CD8-positive, alpha-beta memory T cell (primary cell): ENCODE measurements at places on chromosomes 4 and X. TPM values are rescaled to one million over a fixed set of nuclear protein-coding genes. Genes with fewer than 3 reads are reported as not detected.

IL2 gene
- total RNA-seq = 173 TPM

POF1B gene
- total RNA-seq = not detected

DNA sequence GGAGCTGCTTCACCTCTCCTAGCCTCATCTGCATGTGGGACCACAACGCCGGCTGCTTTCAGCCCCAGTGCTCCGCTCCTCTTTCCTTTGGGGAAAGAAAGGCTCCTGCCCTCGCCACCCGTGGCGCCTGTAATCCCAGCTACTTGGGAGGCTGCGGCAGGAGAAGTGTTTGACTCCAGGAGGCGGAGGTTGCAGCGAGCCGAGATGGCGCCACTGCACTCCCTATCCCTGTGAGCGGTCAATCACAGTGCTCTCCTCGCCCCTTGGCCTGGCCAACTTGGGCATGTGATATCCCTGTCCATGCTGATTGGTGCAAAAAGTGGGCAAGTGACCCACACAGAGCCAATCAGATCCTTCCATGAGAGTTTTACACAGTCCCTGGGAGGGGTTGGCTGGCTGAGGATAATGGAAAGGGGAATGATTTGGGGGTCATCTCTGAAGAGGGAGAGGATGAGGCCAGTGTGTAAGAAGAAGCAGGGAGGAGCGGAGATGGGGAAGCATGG lies 56.2 kb downstream of the WFS1 start:
- H3K4me3 ChIP-seq = no peak overlapping the region
- no peak for DNase-seq
- no peak overlapping the region for H3K27ac ChIP-seq
- H3K27me3 ChIP-seq = no peaks in the 10 kb centered on the region

GRCh38 chrX:129193357-129193756 lies 329.9 kb downstream of the SMARCA1 start:
- H3K27ac ChIP-seq = no peak overlapping the region
- no peaks in the 10 kb centered on the region for H3K36me3 ChIP-seq
- no peaks in the 10 kb centered on the region for H3K4me1 ChIP-seq
- no peak for DNase-seq

BEX4 gene
- total RNA-seq = 12.6 TPM

WDR1 gene
- 409 TPM for total RNA-seq

DNA sequence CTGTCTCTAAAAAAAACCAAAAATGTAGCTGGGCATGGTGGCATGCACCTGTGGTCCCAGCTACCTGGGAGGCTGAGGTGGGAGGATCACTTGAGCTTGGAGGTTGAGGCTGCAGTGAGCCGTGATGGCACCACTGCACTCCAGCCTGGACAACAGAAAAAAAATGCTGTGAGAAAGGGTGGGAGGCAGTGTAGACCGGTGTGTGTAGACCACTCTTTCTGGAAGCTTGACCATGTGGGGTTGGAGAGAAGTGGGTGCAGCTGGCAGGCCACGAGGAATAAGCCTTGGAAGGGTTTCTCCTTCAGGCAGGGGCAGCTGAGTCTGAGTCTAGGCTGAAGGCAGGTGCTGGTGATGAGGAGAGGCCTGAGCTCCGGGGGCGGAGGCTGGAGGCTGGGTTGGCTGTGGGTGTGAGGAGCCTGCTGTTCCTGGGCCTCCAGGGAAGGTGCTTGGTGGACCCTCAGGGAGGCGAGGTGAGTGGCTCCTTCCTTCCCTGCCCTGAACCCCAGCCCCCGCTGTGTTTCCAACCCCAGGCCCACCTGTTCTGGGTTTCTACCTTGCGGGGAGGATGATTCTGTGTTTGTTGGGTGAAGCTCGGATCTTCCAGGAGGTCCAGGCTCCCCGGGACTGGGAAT lies 9.3 kb upstream of the TBC1D14 start:
- H3K4me1 ChIP-seq = peaks cover 34% of the 10 kb centered on the region
- H3K27me3 ChIP-seq = no peaks in the 10 kb centered on the region
- H3K27ac ChIP-seq = no peak overlapping the region
- H3K36me3 ChIP-seq = no peaks in the 10 kb centered on the region
- no peak overlapping the region for H3K4me3 ChIP-seq
- DNase-seq = no peak

DNA sequence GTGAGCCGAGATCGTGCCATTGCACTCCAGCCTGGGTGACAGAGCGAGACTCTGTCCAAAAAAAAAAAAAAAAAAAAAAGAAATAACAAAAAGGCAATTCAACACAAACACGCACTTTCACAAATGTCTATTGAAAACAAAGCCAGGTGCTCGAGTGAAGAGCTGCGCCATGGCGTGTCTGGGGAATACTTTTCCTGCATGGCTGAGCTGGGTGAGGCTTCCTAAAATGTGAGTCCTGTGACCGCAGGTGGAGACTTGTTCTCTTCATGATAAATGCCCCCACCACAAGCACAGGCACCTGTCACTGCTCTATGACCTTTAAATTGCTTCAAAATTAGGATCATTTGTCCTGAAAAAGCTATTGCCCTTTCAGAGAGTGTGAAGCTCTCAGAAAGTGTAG lies 4.0 kb upstream of the ABLIM2 start:
- H3K36me3 ChIP-seq = no peaks in the 10 kb centered on the region
- no peaks in the 10 kb centered on the region for H3K27me3 ChIP-seq

DNA sequence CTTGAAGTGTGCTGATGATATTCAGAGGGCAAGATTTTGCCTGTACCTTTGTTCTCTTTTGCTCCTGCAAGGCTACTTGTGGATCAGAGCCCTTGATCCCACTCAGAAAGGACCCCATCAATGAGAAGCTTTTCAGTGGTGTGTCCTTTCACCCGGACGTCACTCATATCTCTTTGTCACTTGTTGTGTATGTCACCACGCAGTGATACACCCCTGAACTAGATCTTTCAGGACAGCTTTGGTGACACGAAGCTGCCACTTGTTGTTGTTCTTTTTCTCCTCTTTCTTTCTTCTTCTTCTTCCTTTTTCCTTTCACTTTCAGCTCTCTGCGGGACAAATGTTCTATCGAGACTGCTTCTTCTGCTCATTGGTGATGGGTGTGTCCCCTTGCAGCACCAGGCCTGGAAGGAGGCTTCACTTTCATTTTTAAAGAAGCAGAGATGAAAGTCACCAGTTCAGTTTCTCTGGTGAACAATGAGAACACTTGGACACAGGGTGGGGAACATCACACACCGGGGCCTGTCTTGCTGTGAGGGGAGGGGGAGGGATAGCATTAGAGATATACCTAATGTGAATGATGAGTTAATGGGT lies 83.6 kb downstream of the NBDY start:
- H3K4me1 ChIP-seq = peaks cover 15% of the 10 kb centered on the region
- peak overlapping the region; percentile 49 for H3K4me3 ChIP-seq
- no peaks in the 10 kb centered on the region for H3K36me3 ChIP-seq
- no peaks in the 10 kb centered on the region for H3K27me3 ChIP-seq
- H3K27ac ChIP-seq = peak overlapping the region; percentile 53

DNA sequence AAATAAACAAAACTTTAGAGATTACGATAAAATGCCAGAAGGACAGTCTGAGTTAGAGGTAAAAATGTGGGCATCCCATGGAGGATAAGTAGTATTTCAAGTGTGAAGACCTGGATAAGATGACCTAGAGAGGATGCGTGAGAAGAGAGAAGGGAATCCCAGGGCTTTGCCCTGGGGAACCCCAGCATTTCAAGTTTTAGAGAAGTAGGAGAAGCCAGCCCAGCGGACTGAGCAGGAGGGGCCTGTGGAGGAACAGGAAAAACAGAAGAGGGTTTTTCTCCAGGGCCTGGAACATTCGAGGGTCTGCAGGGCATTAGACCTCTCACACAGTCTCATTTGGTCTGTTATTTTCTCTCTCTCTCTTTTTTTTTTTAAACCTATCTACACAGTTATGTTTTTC lies 2.9 kb upstream of the CFP start:
- no peak for DNase-seq
- H3K4me3 ChIP-seq = no peak overlapping the region
- H3K4me1 ChIP-seq = peaks cover 19% of the 10 kb centered on the region
- H3K27ac ChIP-seq = no peak overlapping the region
- no peaks in the 10 kb centered on the region for H3K27me3 ChIP-seq
- no peaks in the 10 kb centered on the region for H3K36me3 ChIP-seq

GRCh38 chrX:131227608-131228007 lies 61.5 kb downstream of the IGSF1 start:
- no peak overlapping the region for H3K27ac ChIP-seq
- no peak for DNase-seq

DNA sequence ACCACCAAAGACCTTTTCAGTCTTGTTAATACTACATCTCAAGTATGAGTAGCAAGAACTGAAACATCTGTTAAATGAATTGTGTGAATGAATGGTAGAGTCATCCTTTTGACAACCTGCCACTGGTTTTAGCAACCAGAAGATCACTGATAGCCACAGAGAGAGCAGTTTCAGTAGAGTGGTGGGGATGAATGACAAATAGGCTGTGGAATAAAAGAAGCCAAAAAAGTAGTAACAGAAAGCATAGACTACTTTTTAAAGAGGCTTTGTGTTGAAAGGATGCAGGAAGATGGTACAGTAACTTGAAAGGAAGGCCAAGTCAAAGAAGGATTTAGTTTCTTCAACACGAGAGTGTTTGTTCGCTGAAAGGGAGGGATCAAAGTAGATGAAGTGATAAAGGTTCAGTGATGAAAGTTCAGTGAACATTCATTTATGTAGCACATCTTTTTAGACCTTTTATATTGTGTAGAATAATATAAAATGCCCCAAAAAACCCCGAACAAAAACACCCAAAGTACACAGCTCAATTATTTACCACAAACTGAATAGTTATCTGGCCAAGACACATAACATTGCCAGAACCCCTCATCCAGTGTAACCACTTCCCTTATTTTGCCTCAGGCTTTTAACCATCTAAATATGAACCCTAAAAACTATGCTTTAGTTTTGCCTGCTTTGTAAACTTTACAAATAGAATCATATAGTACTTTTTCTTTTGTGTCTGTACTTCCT lies 40.1 kb upstream of the EIF1AX start:
- H3K27me3 ChIP-seq = no peaks in the 10 kb centered on the region
- no peak overlapping the region for H3K4me3 ChIP-seq
- peaks cover 5% of the 10 kb centered on the region for H3K4me1 ChIP-seq

ZCCHC12 gene
- total RNA-seq = not detected

GRCh38 chrX:132488180-132488705 lies 595 bp downstream of the MBNL3 start:
- H3K4me1 ChIP-seq = peaks cover 47% of the 10 kb centered on the region
- H3K36me3 ChIP-seq = no peaks in the 10 kb centered on the region
- H3K27ac ChIP-seq = peak overlapping the region; percentile 47
- peak overlapping the region; percentile 60 for H3K4me3 ChIP-seq
- no peaks in the 10 kb centered on the region for H3K27me3 ChIP-seq

MUC7 gene
- total RNA-seq = not detected

- H3K4me3 ChIP-seq = no peak overlapping the region
- no peaks in the 10 kb centered on the region for H3K36me3 ChIP-seq
- H3K27me3 ChIP-seq = no peaks in the 10 kb centered on the region
- DNase-seq = no peak
- no peak overlapping the region for H3K27ac ChIP-seq
- H3K4me1 ChIP-seq = no peaks in the 10 kb centered on the region
Observed at GRCh38 chr4:39657465-39657864, 18.8 kb upstream of the SMIM14 start.

TGIF2LX gene
- total RNA-seq = not detected

FHDC1 gene
- total RNA-seq = 0.04 TPM

DNA sequence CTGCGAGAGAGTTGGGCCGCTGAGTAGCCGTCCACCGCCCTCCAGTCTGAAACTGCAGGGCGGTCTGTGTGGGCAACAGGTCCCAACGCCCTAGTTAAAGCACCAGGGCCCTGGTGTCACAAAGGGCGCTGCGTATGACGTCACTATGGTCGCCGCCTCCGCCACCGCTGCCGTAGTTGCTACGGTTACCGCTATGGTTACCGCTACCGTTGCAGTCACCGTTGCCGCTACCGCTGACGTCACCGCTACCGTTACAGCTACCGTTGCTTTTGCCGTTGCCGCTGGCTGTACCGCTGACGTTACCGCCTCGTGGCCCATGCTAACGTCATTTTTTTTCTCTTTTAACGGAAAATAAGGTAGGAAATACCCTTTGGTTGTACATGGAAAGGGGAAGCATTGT lies at the start of gene PPP1R2C:
Gene PPP1R2C, minus strand, starts transcription at position 68 of the 400 bp plus-strand sequence. CDS start 84 bp downstream, outside the sequence.
- no peaks in the 10 kb centered on the region for H3K36me3 ChIP-seq
- no peak within 1 kb of the TSS for H3K4me3 ChIP-seq
- H3K27ac ChIP-seq = no peak within 1 kb of the TSS
- DNase-seq = peak; percentile 75
- H3K27me3 ChIP-seq = no peaks in the 10 kb centered on the region
- no peaks in the 10 kb centered on the region for H3K4me1 ChIP-seq

- no peak for DNase-seq
- H3K36me3 ChIP-seq = no peaks in the 10 kb centered on the region
- H3K4me3 ChIP-seq = no peak overlapping the region
- no peaks in the 10 kb centered on the region for H3K27me3 ChIP-seq
- H3K4me1 ChIP-seq = no peaks in the 10 kb centered on the region
Observed at GRCh38 chr4:126372634-126373033, 1057.9 kb downstream of the FAT4 start.

USP11 gene
- 34.0 TPM for total RNA-seq

GRCh38 chrX:31199056-31199839 lies 127.4 kb upstream of the FTHL17 start:
- H3K27ac ChIP-seq = no peak overlapping the region
- DNase-seq = no peak
- H3K4me1 ChIP-seq = no peaks in the 10 kb centered on the region
- no peak overlapping the region for H3K4me3 ChIP-seq
- H3K36me3 ChIP-seq = no peaks in the 10 kb centered on the region
- no peaks in the 10 kb centered on the region for H3K27me3 ChIP-seq

DNA sequence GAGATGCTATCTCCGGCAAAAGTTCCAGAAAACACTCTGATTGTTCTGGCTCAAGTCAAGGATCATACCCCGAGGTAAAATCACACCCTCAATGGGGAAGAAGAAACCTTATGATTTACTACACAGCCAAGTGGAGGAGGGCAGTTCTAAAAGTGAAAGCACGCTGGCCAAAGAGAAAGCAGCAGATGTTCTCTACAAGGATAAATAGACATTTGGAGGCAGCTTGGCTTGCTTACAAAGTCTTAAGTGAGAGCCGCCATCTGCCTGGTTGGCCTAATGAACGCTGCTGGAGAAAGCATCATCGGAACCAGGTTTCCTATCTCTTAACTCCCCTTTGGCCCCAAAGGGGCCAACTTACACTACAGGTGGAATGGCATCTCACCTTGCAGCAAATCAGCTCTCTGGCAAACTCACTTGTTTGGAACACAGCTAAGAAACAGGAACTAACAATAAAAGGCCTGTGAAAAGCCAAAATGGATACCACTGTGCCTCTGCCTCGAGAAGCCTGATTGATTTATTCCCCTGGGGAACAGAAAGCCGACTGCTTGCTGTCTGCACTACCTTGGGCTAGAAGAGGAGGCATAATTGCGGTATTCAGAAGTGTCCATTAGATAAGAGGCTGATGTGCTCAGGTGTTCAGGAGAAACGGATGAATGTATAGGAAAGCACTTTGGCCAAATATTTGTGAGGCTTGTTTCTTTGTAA lies 22.8 kb downstream of the FRAS1 start:
- H3K27me3 ChIP-seq = no peaks in the 10 kb centered on the region
- H3K4me1 ChIP-seq = no peaks in the 10 kb centered on the region
- no peak overlapping the region for H3K27ac ChIP-seq
- no peak overlapping the region for H3K4me3 ChIP-seq
- no peak for DNase-seq

- H3K4me3 ChIP-seq = no peak overlapping the region
- H3K4me1 ChIP-seq = peaks cover 17% of the 10 kb centered on the region
- no peak overlapping the region for H3K27ac ChIP-seq
- DNase-seq = no peak
- no peaks in the 10 kb centered on the region for H3K36me3 ChIP-seq
Observed at GRCh38 chr4:6768539-6768905, 14.0 kb upstream of the KIAA0232 start.
